ENCODE measurements at places on chromosomes 6 and 20.

- no peak for DNase-seq
Observed at GRCh38 chr20:37986044-37986858, 47.0 kb downstream of the TTI1 start.

GRCh38 chr6:140857739-140858380, 1274.9 kb upstream of the GJE1 start:
- DNase-seq = peak; percentile 59

DNA sequence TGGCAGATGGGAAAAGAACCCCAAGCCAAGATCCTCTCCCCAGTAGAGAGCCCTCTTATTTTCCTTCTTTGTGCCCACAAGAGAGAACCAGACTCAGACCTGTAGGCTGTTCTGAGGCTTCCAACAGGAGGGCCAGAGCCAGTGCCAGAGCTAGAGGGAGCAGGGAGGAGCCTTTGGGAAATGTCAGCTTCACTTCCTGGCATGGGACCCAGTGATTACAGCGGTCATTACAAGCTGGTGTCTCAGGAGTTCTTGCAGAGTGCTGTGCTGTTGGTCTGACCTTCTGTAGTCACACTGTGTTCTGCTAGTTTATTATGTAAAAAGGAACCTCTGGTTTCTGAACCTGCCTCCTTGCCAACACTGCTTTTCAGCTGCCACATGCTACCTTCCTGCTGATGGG, 38.9 kb downstream of the STK35 start:
- DNase-seq = no peak

GRCh38 chr6:137926985-137927384, 59.9 kb downstream of the TNFAIP3 start:
- no peak for DNase-seq

DNA sequence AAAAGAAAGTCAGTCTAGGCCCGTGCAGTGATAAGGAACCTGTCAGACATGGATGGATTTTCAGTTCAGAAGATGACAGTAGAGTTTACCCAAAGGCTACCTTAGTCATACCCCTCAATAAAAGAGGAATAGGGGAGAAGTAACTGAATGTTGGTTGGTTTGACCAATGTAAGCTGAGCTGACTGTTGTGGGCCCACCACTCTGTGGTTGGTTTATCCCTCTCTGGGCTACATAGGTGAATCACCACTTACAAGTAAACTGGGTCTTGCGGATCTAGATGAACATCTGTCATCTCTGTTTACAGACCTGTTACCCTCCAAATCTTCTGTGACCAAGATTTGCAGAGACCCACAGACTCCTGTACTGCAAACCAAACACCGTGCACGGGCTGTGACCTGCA, 37.2 kb upstream of the MYLK2 start:
- no peak for DNase-seq

- no peak for DNase-seq
Observed at GRCh38 chr6:54689620-54690019, 157.0 kb upstream of the FAM83B start.

DNA sequence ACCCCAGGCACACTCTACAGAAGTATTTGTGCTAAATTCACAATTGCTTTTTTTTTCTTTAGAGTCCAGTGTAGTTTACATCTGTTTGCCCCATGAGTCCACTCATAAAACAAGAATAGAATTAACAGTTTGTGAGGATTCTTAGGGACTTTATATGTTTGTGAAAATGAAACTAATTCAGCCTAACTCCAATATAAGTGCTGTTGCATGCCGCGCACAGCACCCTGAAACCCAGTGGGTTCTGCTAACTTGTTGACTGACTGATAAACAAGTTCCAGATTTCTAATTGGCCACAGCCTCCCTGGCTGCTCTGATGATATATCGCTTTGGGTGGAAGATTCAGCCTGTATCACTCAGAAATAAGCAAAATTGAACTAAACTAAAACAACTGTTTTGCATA, 561.4 kb downstream of the PKHD1 start:
- no peak for DNase-seq

DNA sequence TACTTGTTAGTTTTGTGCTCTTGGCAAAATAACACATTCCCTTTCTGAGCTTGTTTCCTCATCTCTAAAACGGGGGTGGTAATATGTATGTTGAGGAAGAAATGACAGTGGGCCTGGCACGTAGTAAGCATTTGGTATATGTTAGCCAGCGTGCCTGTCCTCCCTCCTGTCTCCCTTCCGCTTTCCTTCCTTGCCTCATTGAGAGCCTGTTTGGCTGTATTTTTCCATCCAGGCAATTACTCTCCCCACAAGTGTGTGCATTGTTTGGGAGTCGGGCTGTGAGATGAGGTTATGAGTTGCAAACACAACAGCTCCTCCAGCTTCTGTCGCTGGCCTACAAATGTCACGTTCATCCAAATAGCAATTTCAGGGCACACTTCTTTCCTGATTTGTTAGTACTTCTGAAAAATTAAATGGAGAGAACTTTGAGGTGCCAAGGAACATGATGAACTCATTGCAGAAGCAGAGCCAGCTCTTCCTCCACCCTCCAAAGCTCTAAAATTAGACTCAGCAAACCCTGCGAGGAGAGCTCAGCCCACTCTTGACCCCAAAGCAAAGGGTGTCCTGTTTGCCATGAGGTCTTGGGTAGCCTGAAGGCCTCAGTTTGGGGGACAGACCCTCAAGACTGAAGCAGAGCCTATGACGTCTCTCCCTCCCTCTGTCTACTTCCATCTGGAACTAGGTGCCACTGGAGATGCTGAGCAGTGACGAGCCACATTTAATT, 50.7 kb upstream of the TOX2 start:
- no peak for DNase-seq

DNA sequence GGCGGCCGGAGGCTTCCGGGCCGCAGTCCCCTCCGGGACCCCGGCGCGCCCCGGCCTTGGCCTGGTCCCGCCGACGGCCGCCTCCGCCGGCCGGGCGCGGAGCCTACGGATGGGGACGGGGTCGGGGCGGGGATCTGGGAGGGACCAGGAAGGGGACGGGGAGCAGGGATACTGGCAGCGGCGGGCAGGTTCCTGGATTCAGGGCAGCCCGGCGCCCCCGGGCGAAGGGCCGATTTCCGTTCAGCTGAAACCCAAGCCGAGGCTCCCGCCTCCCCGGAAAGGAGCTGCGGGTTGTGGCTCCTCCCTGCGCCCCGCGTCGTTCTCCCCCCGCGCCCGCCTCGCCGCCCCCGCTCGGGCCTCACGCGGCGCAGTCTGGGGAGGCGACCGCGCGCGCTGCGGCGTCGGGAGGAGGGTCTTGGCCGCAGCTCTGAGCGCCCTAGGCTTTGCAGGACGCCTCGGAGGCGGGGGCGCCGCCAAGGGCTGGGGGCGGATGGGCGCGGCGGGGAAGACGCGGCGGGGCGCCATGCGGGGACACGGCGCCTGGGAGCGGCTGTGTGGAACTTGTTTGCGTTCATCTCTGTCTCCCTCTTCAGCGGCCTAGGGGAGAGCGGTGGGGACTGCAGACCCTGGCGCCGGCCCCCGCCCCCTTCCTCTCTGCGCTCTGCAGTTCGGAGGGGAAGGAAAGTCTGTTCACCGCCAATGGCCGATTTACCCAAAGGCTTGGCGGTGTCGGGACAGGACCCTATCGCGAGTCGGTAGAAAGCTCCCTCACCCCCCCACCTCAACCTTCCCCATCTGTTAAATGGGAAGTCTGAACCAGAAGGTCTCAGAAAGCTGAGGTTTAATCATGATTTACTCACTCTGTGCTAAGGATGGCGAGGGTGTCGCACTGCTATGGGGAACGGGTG, 22.7 kb upstream of the TMEM181 start:
- DNase-seq = peak; percentile 85

- DNase-seq = no peak
Observed at GRCh38 chr20:375265-375889, 5.2 kb upstream of the TRIB3 start.

All from NCI-H345 (cell line).